Esophagus muscularis mucosa (tissue), 4 donors: ENCODE measurements at places on chromosomes 6 and 20. TPM values are rescaled to one million over a fixed set of nuclear protein-coding genes. Genes with fewer than 3 reads are reported as not detected.

DNA sequence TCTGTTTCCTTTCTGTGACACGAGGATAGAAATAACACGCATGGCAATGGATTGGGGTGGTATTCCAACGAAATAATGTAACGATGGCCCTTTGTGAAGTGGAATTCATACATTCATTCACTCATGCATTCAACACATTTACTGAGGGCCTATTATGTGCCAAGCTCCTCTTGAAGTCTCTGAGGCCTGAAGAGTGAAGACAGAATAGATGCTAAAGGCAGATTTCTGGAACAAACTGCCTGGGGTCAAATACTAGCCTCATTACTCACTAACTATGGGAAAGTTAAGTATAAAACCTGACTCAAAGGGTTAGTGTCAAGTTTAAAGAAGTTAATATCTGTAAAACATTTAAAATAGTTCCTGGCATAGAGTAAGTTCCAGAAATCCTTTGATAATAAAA is 279.6 kb upstream of the SULF2 start:
- H3K36me3 ChIP-seq, result no peaks in the 10 kb centered on the region
- no peak overlapping the region for H3K27ac ChIP-seq
- no peak for DNase-seq
- no peaks in the 10 kb centered on the region for H3K27me3 ChIP-seq
- H3K4me1 ChIP-seq, result peaks cover 14% of the 10 kb centered on the region
- no peak overlapping the region for H3K4me3 ChIP-seq

DNA sequence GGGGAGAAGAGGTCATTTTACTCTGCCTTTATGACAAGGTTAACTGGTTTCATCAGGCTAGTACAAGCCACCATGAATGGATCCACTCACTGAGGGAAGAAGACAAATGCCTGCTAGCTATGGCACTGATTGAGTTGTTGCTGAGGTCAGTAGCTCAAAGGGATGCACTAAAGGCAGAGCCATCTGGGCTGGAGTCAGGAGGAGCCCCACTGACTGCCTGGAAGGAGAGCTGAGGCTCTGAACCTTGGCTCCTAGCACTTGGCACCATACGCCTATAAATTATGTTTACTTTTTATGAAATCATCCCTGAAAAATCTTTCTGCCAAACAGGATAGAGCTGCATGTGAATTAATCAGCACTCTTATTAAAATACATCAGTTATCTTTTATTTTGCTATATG is 104.6 kb downstream of the DTD1 start:
- H3K4me1 ChIP-seq, result no peaks in the 10 kb centered on the region
- H3K36me3 ChIP-seq, result peaks cover 3% of the 10 kb centered on the region
- H3K27me3 ChIP-seq, result no peaks in the 10 kb centered on the region
- DNase-seq, result no peak
- no peak overlapping the region for H3K4me3 ChIP-seq
- H3K27ac ChIP-seq, result no peak overlapping the region

SRMS gene
- total RNA-seq, result not detected

RAET1G gene
- 0.29 TPM for total RNA-seq

DNA sequence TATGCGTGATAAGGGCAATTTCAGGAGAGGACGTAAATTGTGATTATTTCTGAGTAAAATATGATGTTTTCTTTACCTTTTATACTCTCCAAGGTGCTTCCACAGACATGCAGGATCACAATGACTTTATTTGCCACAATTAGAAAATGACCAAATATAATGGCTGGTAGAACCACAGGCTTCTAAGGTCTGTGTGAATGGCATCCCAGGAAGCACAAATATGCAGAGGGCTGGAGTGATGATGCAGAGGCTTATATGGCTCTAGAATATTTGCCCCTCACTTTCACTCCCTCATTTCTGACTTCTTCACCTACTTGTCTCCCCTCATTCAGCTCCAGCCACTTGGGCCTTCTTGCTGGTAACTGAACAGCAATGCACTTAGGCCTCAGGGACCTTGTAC is 502.1 kb upstream of the MAP3K7 start:
- no peaks in the 10 kb centered on the region for H3K36me3 ChIP-seq
- H3K27ac ChIP-seq, result no peak overlapping the region
- no peak overlapping the region for H3K4me3 ChIP-seq
- H3K4me1 ChIP-seq, result no peaks in the 10 kb centered on the region

GRCh38 chr20:59145247-59145923 is 18.2 kb upstream of the ZNF831 start:
- H3K4me3 ChIP-seq, result no peak overlapping the region
- H3K4me1 ChIP-seq, result peaks cover 27% of the 10 kb centered on the region
- H3K36me3 ChIP-seq, result no peaks in the 10 kb centered on the region
- H3K27me3 ChIP-seq, result no peaks in the 10 kb centered on the region
- no peak for DNase-seq
- no peak overlapping the region for H3K27ac ChIP-seq

MDFI gene
- total RNA-seq, result 0.83 TPM

CRYBG1 gene
- total RNA-seq, result 3.9 TPM

DNA sequence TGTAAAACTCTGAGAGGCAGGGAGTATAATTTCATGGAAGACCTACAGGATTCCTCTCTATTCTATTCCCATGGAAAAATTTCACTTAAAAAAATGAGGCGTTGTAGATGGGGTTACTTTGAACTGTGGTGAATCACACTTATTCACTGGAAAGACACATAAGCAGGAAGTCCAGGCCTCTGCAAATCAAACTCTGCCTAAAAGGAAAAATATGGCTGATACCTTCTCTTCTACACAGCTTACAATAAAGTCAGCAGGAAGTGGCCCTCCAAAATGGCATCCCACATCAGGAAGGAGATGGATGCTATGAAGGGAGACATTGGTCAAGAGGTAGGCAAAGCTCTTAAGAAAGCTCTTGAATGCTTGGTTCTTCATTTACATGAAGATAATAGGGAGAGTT is 115.9 kb downstream of the FYN start:
- no peak overlapping the region for H3K27ac ChIP-seq
- DNase-seq, result no peak
- no peaks in the 10 kb centered on the region for H3K36me3 ChIP-seq
- H3K27me3 ChIP-seq, result no peaks in the 10 kb centered on the region
- peaks cover 43% of the 10 kb centered on the region for H3K4me1 ChIP-seq
- no peak overlapping the region for H3K4me3 ChIP-seq

DNA sequence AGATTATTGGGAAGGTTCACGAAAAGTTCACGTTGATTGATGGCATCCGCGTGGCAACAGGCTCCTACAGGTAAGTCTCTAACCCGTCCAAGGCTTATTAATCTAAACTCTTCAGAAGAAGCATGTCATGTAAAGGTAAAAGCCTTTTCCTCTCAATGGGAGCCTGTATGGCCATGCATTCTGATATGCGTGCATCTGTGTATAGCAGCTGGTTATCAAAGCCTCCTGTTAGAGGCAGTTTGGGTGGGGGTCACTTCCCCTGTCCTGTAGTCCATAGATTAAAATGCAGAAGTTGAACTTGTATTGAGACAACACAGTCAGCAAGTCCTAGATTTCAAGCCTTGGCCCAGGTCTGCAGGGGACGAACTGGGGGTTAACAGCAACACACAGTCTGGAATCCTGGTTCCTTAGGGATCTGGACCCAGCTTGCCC is 14.2 kb upstream of the DHX35 start:
- H3K4me1 ChIP-seq, result no peaks in the 10 kb centered on the region
- H3K27me3 ChIP-seq, result no peaks in the 10 kb centered on the region
- DNase-seq, result no peak
- no peak overlapping the region for H3K4me3 ChIP-seq
- no peaks in the 10 kb centered on the region for H3K36me3 ChIP-seq
- H3K27ac ChIP-seq, result no peak overlapping the region

GRCh38 chr20:39645131-39645530 is 683.0 kb downstream of the DHX35 start:
- no peak overlapping the region for H3K27ac ChIP-seq
- no peaks in the 10 kb centered on the region for H3K4me1 ChIP-seq
- no peak overlapping the region for H3K4me3 ChIP-seq
- DNase-seq, result peak; percentile 86

SIM1 gene
- not detected for total RNA-seq

GRCh38 chr6:55696041-55696440 is 117.0 kb upstream of the HMGCLL1 start:
- no peaks in the 10 kb centered on the region for H3K27me3 ChIP-seq
- no peak overlapping the region for H3K4me3 ChIP-seq
- DNase-seq, result no peak

COL11A2 gene
- total RNA-seq, result 0.17 TPM

DNA sequence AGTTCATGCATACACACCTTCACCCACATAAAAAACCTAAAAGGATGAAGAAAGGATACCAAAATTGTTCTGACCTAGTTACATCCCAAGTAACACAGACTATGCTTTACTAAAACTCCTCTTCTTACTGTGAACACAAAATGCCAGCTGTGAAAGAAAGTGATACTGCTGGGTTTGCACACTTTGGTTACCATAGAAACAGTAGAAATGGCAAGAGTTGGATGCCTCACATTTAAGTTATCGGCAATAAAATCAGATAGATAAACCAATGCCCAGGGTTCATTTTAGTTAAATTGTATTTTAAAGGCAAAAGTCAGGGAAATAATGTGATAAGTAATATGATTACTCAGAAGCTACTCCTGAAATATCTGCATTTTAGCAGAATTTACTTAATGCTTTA is 161.9 kb downstream of the CDK19 start:
- no peaks in the 10 kb centered on the region for H3K27me3 ChIP-seq
- no peak overlapping the region for H3K27ac ChIP-seq
- H3K4me3 ChIP-seq, result no peak overlapping the region
- no peaks in the 10 kb centered on the region for H3K4me1 ChIP-seq

GRCh38 chr6:133309579-133309978 is 68.4 kb downstream of the EYA4 start:
- H3K27ac ChIP-seq, result no peak overlapping the region
- no peaks in the 10 kb centered on the region for H3K36me3 ChIP-seq
- no peak overlapping the region for H3K4me3 ChIP-seq
- DNase-seq, result no peak
- H3K27me3 ChIP-seq, result no peaks in the 10 kb centered on the region
- no peaks in the 10 kb centered on the region for H3K4me1 ChIP-seq

DNA sequence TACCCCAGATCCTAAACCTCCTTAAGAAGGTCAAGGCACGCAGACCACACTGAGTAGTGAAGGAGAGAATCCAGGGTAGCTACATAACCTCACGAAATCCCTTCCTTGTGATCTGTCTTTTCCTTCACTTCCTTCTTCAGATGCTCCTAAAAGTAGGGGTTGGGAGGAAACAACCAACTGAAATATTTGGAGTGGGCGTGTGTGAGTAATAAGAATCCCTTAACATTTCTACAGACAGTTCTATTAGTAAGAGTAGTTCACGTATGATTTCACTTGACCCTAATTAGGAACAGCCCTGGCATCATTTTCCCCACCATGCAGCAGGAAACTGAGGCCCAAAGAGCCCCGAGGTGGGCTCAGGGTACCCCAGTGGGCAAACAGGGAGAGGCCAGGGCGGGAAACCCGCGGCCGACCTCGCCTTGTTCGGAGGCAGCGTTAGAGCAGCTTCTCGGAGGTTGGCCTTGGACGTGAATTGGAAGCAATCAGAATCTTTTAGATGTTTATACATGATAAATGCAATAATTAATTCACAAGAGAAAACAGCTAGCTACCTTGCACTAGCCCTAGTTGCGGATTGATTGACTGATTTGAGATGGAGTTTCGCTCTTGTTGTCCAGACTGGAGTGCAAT is 859 bp upstream of the RAE1 start:
- peaks cover 9% of the 10 kb centered on the region for H3K4me1 ChIP-seq
- no peak for DNase-seq
- peaks cover 10% of the 10 kb centered on the region for H3K36me3 ChIP-seq

GRCh38 chr6:159716247-159717096 is 10.8 kb upstream of the WTAP start:
- H3K27ac ChIP-seq, result peak overlapping the region; percentile 87
- peak overlapping the region; percentile 24 for H3K4me3 ChIP-seq
- H3K36me3 ChIP-seq, result no peaks in the 10 kb centered on the region
- H3K4me1 ChIP-seq, result peaks cover 44% of the 10 kb centered on the region
- no peaks in the 10 kb centered on the region for H3K27me3 ChIP-seq

DNA sequence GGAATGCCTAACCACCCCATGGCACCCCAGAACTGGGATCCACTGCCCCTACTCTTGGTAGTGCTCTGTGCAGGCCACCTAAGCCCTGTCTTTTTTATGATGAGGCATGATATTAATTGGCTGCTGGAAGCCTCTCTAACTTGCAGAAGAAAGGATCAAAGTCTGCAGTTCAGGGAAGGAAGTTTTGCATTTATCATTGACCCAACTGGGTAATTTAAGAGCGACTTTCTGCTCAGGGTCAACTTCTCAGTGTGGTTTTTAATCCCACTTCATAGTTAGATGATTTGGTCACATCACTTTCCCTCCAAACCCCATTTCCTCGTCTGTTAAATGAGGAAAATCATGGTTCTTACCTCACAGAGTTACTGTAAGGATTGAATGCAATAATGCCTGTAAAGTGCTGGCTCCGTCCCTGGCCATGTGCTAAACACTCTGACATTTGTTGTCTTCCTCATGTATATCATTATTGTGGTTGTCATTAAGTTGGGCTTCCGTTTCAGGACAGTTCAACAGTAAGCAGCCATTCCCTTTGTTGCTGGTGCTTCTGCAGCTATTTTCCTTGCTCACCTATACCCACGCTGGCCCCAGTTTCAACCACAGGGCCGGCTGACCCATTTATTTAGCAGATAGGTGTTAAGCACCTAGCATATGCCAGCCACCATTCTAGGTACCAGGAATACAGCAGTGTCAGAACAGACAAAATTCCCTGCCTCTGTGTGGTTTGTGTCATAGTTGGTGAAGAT is 14.2 kb downstream of the E2F3 start:
- H3K4me1 ChIP-seq, result no peaks in the 10 kb centered on the region
- DNase-seq, result peak; percentile 64
- no peak overlapping the region for H3K27ac ChIP-seq
- no peaks in the 10 kb centered on the region for H3K27me3 ChIP-seq

DNA sequence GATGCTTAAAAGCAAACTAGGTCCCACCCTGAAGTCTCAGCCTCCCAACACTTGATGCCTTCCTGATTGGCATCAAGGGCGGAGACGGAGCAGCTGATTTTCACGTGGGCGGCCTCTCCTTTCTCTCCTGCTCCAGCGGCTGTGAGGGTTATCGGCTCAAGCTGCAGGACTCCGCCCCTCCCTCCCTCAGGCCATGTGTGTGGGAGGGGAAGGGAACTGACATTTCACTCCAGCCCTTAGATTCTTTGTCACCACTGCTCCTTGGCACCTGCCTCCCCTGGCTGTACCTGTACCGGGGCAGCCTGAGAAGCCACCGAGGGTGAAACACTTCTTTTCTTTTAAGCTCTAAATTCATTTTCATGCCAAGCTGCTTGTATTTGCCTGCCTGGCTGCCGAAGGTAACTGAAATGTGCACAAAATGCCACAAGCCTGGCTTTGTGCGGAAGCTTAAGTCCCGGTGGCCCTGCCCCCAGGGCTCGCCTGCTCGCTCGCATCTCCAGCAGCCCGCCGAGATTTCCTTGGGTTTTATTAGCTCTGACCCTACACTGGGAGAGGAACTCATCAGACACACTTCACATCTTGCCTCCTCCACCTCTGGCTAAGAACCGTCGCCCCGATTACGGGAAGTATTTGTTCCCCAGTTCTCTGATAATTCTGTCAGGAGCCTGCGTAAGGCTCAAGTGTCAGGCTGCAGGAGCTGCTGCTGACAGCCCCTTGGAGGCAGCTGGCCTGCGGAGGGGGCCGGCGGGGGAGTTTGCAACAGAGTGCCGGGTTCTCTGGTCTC is 9.6 kb upstream of the CPNE5 start:
- H3K36me3 ChIP-seq, result no peaks in the 10 kb centered on the region
- H3K4me1 ChIP-seq, result peaks cover 35% of the 10 kb centered on the region
- H3K4me3 ChIP-seq, result no peak overlapping the region
- no peak overlapping the region for H3K27ac ChIP-seq
- no peak for DNase-seq
- H3K27me3 ChIP-seq, result no peaks in the 10 kb centered on the region
